ENCODE measurements at places on chromosomes 2 and 18.

DNA sequence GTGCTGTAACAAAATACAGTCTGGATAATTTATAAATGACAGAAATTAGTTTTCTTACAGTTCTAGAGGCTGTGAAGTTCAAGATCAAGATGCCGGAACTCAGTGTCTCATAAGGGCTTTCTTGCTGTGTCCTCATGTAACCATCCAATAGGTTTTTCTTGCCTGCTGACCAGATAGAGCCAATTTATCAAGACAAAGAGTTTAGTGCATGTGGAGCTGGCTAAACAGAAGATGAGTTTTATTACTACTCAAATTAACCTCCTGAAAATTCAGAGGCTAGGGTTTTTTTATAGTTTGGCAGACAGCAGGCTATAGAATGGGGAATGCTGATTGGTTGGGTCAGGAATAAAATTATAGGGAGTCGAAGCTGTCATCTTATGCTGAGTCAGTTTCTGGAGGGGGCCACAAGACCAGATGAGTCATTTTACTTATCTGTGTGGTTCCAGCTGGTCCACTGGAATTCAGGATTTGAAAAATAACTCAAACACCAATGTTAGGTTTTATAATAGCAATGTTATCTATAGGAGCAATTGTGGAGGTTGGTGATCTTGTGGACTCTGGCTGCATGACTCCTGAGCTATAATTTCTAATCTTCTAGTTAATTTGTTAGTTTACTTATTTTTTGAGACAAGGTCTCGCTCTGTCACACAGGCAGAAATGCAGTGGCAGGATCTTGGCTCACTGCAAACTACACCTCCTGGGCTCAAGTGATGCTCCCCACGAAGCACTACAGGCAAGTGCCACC lies 3.2 kb upstream of the PDK1 start:
- peaks cover 19% of the 10 kb centered on the region for H3K4me1 ChIP-seq
- H3K36me3 ChIP-seq: no peaks in the 10 kb centered on the region
- H3K4me3 ChIP-seq: no peak overlapping the region
- DNase-seq: peak; percentile 60
- H3K27ac ChIP-seq: peak overlapping the region; percentile 34
- H3K27me3 ChIP-seq: no peaks in the 10 kb centered on the region

DNA sequence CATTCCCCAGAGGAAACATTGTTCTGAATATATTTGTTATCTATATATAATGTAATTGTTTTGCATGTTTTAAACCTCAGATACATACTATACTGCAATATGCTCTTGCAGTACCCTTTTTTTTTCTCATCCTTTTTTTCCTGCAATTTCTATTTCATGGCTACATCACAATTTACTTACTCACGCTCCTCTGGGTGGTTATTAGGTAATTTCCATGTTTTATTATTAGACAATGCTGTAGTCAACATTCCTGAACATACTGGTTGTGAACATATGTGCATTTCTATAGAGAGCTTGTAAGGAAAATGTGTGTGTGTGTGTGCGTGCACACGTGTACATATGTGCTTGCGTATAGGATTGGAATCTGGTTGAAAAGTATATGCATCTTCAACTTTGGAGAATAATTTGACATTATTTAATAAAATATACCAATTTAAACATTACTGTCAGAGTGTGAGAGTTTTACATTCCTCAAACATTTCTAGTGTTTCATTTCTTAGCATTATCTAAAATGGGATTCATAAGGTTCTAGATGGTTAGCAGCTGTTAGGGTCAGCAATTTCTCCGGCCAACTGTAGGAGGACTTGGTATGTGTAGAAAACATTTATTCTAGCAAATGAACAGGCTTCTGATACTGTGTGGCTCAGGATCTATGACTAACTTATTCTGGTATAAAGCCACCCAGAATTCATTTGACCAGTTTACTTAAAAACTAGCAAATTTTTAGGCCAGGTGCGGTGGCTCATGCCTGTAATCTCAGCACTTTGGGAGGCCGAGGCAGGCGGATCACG lies 22.4 kb downstream of the NCOA1 start:
- peaks cover 39% of the 10 kb centered on the region for H3K4me1 ChIP-seq
- DNase-seq: no peak
- no peaks in the 10 kb centered on the region for H3K36me3 ChIP-seq
- no peak overlapping the region for H3K4me3 ChIP-seq
- H3K27me3 ChIP-seq: no peaks in the 10 kb centered on the region

DNA sequence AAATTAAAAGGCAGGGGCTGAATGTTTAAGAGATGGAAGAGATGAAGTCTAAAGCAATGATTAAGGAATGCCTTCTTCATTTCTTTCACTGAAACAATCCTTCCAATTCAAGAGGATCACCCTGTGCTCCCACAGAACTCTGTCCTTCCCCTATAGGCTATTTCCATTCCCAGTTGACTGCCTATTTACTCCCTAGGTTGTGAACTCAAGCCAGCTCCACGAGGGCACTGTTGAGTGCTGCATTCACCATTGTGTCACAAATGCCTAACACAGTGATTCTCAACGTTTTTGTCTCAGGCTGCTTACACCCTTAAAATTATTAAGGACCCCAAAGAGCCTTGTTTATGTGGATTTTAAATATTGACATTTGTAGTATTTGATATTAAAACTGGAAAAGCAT lies 112.4 kb downstream of the AOX1 start:
- H3K27me3 ChIP-seq: no peaks in the 10 kb centered on the region
- H3K4me3 ChIP-seq: no peak overlapping the region
- H3K27ac ChIP-seq: no peak overlapping the region
- no peaks in the 10 kb centered on the region for H3K36me3 ChIP-seq
- no peaks in the 10 kb centered on the region for H3K4me1 ChIP-seq
- no peak for DNase-seq

DNA sequence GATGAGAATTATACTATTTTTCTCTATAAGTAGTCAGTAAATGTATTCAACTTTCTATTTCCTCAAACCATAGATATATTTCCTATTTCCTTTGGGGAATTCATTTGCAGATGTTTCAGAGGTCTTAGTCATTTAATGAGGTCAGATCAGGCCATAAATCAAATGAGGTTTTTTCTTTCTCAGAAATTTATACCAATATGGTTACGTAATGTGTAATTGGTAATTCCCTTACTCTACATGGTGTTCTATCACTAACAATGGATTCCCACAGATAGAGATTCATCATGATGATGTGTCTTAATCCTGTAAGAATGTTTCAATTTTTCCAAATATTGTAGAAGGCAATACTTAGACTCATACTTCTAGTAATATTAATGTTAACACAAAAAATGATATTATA lies 108.0 kb downstream of the DPP4 start:
- no peaks in the 10 kb centered on the region for H3K36me3 ChIP-seq
- no peaks in the 10 kb centered on the region for H3K27me3 ChIP-seq
- DNase-seq: no peak
- no peaks in the 10 kb centered on the region for H3K4me1 ChIP-seq
- no peak overlapping the region for H3K4me3 ChIP-seq
- H3K27ac ChIP-seq: no peak overlapping the region

DNA sequence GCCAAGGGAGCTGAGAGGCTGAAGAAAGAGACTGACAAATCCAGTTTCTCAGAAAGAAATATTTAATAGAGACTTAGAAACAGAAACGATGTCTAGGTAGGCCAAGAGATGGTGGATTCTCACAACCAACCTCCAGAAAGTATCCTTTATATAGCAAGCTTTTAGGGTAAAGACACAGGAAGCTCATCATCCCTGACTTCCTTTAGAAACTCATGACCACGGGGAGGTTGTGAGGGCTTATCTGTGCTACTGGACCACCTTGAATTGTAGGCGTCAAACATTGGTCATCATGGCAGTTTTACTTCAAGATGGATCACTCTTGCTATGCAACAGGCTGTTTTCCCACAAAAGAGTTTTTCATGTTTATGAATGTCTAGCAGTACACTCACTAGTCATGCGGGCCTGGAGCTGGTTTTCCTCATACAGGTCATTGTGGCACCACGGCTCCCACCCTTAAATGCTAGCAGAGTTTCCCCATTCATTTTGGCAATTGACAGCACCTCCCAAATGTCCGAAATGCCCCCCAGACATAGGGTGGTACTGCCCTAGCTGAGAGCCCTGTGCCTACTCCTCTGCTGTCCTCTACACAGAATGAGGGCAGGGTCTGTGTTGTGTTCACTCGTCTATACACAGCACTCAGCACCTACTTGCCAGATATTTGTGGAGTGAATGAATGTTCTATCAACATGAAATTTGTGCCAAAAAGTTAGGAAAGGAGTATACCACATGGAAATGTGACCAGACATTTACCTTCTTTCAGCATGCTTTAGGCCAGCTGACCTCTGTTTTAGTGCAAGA lies 89.0 kb downstream of the TMEM247 start:
- no peak overlapping the region for H3K4me3 ChIP-seq
- H3K27ac ChIP-seq: peak overlapping the region; percentile 72
- DNase-seq: no peak
- H3K27me3 ChIP-seq: no peaks in the 10 kb centered on the region
- no peaks in the 10 kb centered on the region for H3K36me3 ChIP-seq
- H3K4me1 ChIP-seq: peaks cover 5% of the 10 kb centered on the region

GRCh38 chr2:200131307-200131706 lies 175.2 kb upstream of the SPATS2L start:
- H3K27me3 ChIP-seq: no peaks in the 10 kb centered on the region
- H3K36me3 ChIP-seq: no peaks in the 10 kb centered on the region
- H3K4me3 ChIP-seq: no peak overlapping the region
- H3K4me1 ChIP-seq: peaks cover 32% of the 10 kb centered on the region
- H3K27ac ChIP-seq: no peak overlapping the region

DNA sequence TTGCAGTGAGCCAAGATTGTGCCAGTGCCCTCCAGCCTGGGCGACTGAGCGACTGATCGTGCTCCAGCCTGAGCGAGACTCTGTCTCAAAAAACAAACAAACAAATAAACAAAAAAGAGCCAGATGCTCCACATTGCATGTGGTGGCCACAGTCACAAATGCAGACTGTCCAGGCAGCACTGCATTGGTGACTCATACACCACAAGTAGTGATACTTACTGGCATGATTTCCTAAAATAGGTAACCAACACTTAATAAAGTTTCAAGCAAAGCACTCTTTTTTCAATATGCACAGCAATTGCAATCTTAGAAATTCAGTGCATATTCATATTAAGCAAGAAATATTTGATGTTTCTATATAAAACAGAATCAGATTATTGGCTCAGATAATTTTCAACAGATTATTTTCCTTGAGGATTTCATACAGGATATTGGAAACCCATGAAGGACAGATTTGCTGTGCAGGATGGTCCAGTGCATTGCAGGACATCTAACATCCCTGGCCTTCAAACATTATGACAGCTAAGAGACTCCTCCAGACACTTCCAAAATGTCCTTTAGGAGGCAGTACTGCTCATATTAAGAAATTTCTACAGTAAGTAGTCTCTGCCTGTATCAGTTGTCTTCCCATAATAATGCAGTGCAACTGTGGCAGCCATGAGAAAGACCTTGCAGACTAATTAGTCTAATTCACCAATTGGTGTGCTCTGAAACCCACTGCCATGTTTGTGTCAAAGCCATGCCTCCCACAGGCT lies 10.5 kb upstream of the SLC1A4 start:
- DNase-seq: no peak
- no peaks in the 10 kb centered on the region for H3K4me1 ChIP-seq
- no peak overlapping the region for H3K27ac ChIP-seq
- no peaks in the 10 kb centered on the region for H3K36me3 ChIP-seq

DNA sequence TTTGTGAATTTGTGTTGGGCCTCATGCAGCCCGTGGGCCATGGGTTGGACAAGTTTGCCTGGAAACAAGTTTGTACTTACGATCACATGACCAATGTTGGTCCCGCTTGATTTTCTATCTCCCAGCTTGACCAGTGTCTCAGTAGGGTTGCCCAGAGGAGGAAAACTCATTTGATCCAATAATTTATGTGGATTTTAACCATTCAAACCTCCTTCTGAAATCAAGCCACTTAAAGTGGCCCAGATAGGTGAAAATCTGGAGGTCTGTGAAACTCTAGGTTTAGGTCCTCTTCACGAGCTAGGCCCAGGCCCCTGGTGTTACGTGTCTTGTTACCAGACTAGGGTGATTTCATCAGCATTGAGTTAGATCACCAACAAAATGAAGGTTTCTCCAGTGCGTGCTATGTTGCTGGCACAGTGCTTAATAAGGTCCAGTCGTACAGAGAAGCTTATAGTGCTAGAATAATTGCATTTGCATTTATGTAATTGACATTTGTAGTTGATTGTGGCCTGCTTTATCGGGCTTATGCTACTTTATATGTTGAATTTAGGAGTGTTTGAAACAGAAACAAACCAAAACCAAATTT lies 4.4 kb downstream of the ACTR2 start:
- H3K4me3 ChIP-seq: no peak overlapping the region
- H3K36me3 ChIP-seq: peaks cover 11% of the 10 kb centered on the region
- H3K4me1 ChIP-seq: peaks cover 1% of the 10 kb centered on the region

DNA sequence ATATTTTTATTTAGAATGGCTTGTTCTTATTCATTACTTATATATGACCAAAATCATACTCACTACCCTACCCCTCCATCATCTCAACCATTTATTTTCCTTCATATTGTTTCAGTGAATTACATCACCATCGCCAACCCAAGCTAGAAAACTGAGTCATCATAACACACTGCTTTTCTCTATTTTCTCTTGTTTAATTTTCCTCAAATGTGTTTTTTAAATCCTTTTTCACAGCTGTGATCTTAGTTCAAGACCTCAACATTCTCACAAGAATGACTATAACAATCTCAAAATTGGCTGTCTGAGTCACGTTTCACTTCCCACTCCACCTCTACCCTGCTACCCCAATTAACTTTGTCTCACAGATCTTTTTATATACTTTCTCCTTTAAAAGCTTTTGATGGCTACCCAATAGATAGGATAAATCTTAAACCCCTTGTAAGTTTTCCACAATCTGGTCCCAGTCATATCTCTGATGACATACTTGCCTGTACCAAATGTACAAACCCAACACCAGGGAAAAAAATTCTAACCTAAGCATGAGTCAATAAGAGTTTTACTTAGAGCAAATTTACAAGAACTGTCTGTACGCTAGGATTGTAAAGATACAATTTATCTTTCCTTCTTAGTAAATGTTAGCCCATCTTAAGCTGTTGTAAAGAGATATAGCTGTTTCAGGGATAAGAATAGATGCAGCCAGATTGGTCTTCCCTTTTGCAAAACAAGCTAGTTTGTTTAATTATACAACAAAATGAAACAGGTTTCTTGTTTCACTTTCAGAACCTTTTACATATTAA lies 635.1 kb upstream of the SLC39A10 start:
- no peaks in the 10 kb centered on the region for H3K27me3 ChIP-seq
- no peak overlapping the region for H3K27ac ChIP-seq
- no peak overlapping the region for H3K4me3 ChIP-seq
- H3K36me3 ChIP-seq: no peaks in the 10 kb centered on the region

GRCh38 chr2:111244864-111245263 lies 124.2 kb downstream of the BCL2L11 start:
- DNase-seq: no peak
- H3K27me3 ChIP-seq: no peaks in the 10 kb centered on the region
- H3K36me3 ChIP-seq: no peaks in the 10 kb centered on the region
- no peak overlapping the region for H3K4me3 ChIP-seq
- no peak overlapping the region for H3K27ac ChIP-seq
- H3K4me1 ChIP-seq: no peaks in the 10 kb centered on the region

- no peaks in the 10 kb centered on the region for H3K36me3 ChIP-seq
- no peak overlapping the region for H3K27ac ChIP-seq
- no peak overlapping the region for H3K4me3 ChIP-seq
Measured at GRCh38 chr2:118683460-118683859, 164.0 kb downstream of the EN1 start.

All from small intestine (tissue), 16 donors.